NCI-H1417 treated with DMSO at 0.1 percent for 48 hours (cell line): ENCODE measurements at places on chromosomes 2 and 18.

DNA sequence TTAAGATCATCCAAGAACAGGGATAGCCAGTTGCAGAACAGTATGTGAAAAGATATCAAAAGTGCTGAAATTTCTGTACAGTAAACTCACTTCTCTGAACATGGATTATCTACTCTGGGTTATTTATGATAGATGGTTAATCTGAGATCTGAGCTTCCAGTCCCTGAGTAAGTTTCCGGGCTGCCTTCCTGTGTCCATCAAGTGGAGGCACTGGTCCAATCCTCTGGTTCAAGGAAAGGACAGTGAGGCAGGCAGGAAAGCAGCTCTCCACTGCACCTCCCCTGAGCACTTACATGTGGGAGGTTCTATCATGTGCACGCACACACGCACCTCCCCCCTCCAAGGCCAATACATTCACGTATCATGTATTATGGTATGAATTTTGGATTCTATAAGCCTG is 32.5 kb downstream of the GPR45 start:
- DNase-seq: no peak

GRCh38 chr2:192413812-192414681 is 219.3 kb upstream of the TMEFF2 start:
- no peak for DNase-seq

DNA sequence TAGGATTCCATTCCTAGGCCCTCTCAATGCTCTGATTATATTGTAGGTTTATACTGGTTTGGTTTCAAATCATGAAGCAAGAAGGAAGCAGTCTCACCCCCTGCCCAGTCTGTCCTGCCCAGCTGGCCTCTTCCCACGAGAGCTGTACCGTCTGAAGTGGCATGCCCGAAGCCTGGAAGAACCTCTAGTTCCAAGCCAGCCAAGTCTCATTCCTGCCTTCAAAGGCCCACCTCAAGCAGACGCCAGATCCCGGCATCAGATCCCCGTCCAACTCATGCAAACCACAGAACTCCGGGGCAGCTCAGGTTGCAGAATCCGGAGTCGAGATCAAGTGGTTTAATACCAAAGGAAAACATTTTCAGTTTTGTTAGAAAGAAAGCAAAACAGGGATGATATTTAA is 234.4 kb downstream of the LPIN1 start:
- DNase-seq: no peak

- DNase-seq: no peak
Measured at GRCh38 chr2:65103013-65103715, 26.7 kb downstream of the RAB1A start.

- no peak for DNase-seq
Measured at GRCh38 chr18:22348521-22349316, 69.0 kb downstream of the CTAGE1 start.

DNA sequence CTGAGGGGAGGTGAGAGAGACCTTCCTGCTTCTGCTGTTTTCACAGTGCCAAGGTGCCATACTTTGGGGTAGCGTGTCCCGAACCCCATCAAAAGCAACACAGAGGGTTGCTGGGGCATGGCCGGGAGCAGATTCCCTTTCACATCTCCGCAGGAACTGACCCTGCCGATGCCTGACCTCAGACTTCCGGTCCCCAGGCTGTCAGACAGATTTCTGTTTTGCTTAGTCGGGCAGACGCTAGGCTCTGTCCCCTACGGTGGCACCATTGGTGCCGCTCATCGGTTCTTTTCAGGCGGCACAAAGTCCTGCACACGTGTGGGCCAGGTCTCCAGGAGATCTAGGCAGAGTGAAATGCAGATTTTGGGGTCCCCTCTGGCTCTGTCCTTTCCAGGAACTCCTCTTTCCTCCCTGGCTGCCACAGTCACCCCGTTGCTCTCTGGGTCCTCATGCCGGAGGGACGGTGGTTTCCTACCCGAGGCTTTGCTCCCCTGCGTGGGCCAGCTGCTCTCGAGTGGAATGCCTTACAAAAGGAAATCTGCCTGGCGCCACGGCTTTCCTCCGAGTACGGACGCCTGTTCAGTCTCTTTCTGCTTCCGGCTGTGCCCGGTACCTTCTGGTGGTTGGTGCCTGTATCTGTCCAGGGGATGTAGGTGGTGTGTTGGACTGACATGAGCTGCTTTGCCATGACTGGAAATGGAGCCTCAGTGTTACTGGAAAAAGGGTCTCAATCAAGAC is 39.3 kb downstream of the RTP5 start:
- no peak for DNase-seq

DNA sequence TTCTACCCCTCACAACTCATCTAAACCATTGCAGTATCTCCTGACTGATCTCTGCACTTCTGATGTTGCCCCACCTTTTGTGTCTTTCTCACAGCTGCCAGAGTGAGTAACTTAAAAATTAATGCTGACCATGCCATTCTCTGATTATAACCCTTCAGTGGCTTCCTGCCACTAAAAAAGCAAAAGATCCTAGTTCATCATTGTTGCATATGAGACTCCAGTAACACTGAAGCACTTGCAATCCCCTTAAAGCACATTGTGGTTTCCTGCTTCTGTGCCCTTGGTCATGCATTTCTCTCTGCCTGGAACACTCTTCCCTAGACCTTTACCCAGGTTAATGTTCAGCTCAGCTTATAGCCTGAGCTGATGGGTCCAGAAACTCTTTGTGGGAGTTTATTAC is 95.1 kb upstream of the WDSUB1 start:
- no peak for DNase-seq

DNA sequence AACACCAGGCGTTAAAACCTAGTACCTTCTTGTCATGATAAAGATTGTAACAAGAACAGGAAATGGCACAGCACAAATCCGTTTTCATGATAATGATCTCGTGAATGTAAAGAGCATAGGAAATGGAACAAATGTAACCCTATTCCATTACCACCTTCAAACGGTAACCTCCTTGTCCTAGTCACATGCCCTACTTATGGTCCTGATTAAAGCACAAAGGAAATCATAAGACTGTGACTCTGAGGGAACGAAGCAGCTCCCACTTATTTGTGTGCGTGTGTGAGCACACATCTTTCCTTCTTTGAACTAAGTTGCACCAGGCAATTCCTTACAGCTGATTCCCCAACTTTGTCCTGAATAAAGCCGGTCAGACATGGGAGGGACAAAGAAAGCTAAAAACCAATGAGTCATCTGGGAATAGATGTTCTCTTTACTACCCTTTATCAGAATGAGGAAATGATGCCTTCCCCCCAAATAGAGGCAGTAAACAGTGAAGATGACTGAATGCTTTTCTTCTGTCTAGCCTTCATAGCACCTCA is 192.6 kb downstream of the IKZF2 start:
- no peak for DNase-seq

DNA sequence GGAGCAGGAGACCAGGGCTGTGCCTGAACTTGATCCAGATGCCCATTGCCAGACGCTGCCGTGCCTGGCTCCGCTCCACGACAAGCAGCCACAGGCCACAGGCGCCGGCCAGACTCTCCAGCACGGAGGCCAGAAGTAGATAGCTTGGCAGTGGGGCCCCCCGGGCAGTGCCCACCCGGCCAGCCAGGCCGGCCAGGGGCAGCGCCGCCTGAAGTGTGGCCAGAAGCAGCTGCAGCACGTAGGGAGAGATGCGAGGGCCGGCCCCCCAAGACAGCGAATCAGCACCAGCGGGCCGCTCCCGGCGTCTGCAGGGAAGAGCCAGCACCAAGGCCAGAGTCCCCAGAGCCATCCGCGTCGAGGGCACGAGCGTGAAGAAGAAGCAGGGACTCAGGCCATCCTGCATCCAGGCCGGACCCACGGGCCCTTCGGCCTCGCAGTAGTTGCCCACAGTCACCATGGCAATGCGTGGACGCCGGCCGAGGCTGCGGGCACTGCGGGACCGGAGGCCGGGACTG is 484 bp downstream of the ABCB6 start:
- no peak for DNase-seq

- no peak for DNase-seq
Measured at GRCh38 chr2:52210611-52211010, 1178.7 kb upstream of the NRXN1 start.

DNA sequence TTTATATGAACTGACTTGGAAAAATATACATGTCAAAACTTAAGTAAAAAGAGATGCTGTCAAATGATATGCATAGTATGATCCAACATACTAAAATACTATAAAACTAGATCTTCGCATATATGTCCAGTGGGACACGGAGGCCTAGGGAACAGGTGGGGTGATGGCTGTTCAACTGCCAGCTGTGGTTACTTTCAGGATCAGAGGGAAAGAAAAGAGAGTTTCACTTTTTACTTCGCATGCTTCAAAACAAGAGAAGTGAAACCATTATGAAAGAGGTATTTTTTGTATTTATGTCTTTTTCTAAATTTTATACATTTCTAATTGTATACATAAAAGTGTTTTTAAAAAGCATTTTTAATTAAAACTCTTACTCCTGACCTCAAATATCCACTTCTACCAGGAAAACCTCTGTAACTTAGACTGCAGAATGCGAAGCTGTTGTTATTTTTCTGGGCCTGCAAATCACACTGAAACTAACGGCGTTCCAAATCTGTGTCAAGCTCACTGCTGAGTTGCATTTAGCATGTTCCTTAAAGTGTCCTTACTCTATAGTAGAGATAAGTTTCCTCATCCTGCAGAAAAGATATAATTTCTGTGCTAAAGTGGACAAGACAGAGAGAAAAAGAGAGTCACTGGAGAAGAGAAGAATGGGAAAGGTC is 97.8 kb upstream of the SLC35G4 start:
- no peak for DNase-seq

DNA sequence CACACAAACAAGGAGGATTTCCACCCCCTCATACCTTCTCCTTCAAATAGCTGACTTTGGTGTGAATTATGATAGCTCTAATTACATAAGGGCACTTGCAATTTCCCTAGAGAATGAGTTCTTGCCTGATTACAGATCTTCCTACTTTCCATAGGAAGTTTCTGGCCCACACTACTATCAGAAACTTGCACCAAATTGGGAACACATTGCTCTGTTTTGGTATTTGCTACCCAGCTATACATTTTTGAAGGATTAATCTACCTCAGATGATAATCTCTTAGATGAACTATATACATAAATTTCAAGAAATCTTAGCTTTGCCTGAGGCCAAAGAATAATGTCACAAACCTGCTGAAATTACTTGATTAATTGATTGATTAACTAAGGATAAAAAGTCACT is 4.9 kb downstream of the DCC start:
- DNase-seq: no peak

DNA sequence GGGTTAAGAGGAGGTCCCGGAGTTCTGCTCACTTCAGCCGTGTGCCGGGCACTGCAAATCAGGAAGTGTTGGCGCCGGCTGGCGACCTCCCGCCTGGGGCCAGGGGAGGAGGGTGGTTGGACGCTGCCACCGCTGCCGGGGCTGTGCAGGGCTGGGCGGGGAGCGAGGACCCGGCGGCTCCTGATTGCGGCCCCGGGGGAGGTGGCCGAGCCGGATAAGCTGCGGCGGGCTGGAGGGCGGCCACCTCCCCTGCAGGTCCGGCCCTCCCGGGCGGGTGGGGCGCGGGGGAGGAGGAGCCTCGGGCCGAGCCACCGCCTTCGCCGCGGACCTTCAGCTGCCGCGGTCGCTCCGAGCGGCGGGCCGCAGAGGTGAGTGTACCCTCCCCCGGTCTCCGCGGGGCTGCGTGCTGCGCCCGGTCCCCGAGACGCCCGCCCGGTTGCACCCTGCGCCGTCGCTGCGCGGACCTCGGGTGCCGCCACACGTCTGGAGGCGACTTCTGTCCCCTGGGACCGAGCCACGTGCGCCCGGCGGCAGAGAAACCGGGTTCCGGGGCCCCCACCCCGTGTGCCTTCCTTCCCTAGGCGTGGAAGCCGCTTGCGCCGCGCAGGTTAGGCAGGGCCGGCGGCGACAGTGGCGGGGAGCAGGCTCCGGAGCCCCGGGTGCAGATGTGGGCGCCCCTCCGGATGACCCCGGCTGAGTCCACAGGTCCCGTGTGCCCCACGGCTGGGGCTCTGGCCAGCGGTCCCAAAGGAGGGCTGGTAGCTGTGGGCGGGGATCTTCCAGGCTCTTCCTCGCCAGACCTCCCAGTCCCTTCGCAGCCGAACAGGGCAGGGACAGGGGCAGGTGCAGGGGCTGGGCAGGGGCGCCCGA is at the start of gene STEAP3:
TSS of gene STEAP3 (plus strand) at position 314 of the 870 bp plus-strand sequence. CDS start 7,179 bp downstream, outside the sequence.
- DNase-seq: no peak

GRCh38 chr2:237320801-237321560 is 93.0 kb downstream of the COL6A3 start:
- no peak for DNase-seq

DNA sequence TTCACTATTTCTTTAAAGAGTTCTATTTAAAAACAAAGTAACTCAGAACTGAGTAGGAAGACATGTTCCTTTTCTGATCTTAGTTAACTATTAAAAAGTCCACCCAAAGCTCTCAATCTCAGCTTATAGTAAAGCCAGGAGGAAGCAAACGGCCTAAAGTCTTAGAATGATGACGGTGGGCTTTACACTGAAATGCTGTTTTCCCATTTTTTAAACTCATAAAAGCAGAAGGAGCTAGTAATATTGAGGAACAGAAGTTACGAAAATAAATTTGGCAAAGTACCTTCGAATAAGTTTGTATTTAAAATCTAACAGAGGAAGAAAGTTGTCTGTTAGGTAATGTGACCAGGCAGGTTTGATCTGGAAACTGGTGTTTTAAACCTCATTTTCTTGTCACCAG is 111.1 kb downstream of the ZNF532 start:
- no peak for DNase-seq

DNA sequence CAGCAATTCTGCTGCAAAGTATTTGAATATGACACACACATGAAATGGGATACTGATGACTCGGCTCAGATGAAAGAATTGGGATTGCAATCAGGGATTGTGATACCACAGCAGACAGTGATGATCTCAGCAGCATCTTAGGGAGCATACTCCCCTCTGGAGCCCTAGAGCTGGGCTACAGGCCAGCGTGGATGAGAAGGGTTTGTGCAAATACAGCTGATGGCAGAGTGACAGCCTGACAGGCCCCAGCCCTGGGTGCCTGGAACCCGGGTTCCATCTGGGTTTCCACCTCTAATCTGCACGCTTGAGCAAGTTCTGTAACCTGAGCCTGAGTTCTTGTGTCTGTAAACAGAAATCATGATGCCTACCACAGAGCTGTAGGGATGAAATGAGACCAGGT is 418.0 kb downstream of the LRATD1 start:
- DNase-seq: peak; percentile 56

- DNase-seq: no peak
Measured at GRCh38 chr2:155115846-155116245, 417.4 kb downstream of the KCNJ3 start.

- no peak for DNase-seq
Measured at GRCh38 chr18:7779211-7779610, 212.1 kb downstream of the PTPRM start.
